Progenitor cell of endocrine pancreas (in vitro differentiated cells): ENCODE measurements at places on chromosomes 7 and 10. TPM values are rescaled to one million over a fixed set of nuclear protein-coding genes. Genes with fewer than 3 reads are reported as not detected.

- DNase-seq: no peak
These were observed 1271.6 kb upstream of the SORCS1 start for GRCh38 chr10:108436096-108436495.

DNA sequence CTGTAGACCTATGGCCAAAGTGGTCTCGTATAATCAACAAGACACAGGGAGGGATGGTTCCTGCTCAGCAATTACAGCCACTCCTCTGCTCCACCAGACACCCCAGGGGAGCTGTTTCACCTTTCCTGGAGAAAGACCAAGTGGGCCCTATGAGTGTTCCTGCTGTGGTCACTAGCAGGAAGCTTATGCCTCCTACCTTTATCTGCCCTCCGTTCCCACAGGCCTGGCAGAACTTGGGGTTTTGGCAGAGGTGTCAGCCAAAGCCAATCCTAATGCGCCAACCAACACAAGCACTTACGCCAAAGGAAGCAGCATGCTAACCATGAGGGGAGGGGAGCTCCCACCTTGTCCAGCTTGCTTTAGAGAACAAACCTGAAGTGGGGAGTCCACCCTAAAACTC, 31.2 kb downstream of the XPNPEP1 start:
- DNase-seq: no peak

COL17A1 gene
- 0.78 and 0.86 TPM in 2 replicates for total RNA-seq

- no peak for DNase-seq
These were observed 23.9 kb upstream of the HDAC9 start for GRCh38 chr7:18471476-18472160.

HOXA7 gene
- 1.4 and 1.5 TPM in 2 replicates for total RNA-seq

GRCh38 chr10:123062726-123063125, 53.9 kb downstream of the ACADSB start:
- DNase-seq: no peak

GRCh38 chr7:98702021-98702420, 84.9 kb downstream of the NPTX2 start:
- no peak for DNase-seq

GPRIN2 gene
- total RNA-seq: 14.0 and 19.8 TPM in 2 replicates

SEC61G gene
- 110 and 120 TPM in 2 replicates for total RNA-seq

DNA sequence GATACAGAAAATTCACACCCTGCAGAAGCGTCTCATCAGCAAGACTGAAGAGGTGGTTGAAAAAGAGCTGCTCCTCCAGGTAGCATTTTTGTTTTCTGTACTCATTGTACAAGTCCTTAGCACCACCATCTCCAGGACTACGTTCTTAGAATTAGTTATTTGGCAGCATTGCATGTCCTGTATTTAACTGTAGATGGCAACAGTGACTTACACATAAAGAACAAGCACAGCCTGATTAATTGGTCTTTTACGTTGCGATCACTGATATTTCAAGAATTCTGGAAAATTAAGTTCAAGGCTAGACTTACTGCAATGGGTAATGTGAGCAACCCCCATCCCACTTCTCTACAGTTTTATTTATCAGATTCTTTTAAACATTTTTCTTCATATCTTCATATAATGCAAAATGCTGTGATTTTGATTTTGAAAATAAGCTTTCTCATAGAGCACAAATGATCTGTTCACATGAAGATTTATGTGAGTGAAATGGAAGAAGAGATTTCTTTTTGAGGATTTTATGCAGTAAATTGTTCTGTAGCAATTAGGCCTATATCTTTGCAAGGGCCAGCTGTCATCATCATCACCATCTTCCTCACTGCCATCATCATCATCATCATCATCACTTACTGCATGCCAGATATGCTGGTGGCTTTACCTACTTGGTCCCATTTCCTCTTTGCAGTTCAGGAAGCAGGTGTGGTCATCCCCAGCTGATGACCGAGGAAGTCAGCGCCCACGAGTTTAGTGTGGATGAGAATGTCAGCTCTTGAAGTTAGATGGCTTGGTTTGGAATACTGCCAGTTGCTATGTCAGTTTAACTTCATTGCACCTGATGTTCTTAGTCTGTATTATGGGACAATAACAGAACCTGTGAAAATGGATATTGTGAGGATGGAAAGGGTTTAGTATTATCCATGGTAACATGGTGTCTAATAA, 53.4 kb downstream of the CFAP58 start:
- DNase-seq: no peak

DNA sequence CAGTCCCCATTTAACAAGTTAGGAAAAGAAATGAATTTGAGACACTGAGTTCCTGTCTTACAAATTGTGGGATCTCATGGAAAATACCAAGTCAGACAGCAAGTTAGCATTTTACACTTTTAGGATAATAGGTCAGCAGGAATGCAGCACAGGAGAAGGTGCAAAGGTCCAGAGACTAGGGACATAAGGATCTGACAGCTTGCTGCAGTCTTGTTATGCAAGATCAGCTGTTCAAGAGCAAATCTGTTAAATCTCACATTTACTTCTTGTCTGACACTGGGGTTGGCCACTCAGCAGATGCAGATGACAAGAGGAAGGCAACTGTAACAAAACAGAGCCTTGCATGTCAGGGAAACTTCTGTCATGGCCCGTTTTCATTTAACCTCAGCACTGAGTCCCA, 239.6 kb downstream of the PHF14 start:
- no peak for DNase-seq

DNA sequence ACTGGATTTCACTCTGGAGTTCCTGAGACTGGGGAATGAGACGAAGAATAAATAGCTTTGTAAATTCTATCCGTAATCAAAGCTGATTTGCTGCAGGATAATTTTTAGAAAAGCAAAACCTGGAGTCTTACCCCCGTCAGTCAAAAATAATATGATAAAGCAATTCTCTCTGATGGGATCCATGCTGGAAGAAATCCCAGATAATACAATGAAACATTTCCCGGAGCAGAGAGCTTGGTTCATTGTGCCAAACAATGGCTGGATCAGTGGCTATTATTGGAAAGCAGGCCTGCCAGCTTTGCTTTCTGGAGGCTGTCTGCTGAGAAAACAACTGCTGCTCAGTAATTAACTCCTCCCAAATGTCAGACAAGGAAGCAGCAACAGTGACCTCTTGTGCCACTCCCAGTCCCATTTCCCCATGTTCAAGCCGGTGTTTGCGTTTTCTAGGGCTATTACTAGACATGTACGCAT, 609.4 kb upstream of the PCDH15 start:
- no peak for DNase-seq

DNA sequence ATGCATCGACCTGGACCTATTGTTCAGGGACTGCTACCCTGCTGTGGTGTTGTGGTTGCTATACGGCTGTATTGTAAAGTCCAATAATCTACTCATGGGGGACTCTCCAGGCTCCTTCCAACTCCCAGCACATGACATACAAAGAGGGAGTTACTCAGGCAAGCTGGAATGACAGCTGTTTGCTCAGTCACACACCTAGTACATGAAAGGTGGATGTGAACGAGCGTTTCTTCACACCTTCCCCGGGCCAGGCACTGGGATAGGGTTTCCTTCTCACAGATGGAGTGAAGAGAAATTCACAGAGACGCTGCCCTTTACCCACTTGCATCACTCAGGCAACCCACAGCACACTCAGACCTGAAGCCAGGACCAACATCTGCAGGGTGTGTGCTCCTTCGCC, 215.7 kb downstream of the TNS3 start:
- no peak for DNase-seq

DNA sequence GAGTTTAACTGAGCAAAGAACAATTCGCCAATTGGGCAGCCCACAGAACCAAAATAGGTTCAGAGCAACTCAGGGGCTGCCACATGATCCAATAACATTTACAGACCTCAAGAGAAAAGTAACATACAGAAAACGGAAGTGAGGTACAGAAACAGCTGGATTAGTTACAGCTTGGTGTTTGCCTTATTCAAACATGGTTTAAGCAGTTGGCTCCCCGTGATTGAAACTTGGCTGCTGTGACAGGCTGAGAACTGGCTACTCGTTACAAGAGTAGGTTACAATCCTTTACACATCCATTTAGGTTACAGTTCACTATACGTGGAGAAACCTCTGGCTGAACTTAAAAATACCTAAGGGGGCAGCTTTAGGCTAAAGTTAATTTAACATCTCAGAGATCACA, 673.1 kb upstream of the PHF14 start:
- DNase-seq: no peak
